ENCODE measurements at places on chromosomes 16 and 17. TPM values are rescaled to one million over a fixed set of nuclear protein-coding genes. Genes with fewer than 3 reads are reported as not detected.

SPIRE2 gene
- 3.6 TPM for total RNA-seq

MLKL gene
- 3.9 TPM for total RNA-seq

ARL5C gene
- total RNA-seq, result not detected

KIF1C gene
- 29.1 TPM for total RNA-seq

KCNJ2 gene
- 7.9 TPM for total RNA-seq

UMOD gene
- total RNA-seq, result not detected

USP6 gene
- 0.20 TPM for total RNA-seq

TEKT1 gene
- 0.10 TPM for total RNA-seq

PERCC1 gene
- not detected for total RNA-seq
